NT2/D1 (cell line): ENCODE measurements at places on chromosomes 13 and 19.
A peak's percentile ranks its signal among the peaks of the same experiment; 100 is the strongest.

DNA sequence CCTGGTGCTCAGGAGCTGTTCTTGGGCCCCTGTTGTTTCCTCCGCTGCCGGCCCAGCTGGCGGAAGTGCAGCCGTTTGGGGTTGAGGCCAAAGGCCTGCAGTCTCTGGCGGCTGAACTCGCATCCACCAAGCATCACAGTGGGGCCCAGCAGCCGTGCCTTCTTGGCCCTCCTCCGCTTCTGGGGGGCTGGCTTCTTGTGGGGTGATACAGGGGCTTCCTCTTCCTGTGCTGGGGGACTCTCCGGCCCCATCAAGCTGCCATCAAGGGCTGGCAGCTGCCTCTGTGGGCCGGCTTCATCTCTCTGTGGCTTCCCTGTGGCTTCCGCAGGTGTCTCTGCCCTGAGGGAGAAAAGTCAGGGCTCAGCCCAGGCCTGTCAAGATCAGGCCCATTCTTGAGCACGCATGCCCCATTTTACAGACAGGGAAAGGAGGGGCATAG lies 10.3 kb downstream of the ATG4D start:
- no peak for DNase-seq

DNA sequence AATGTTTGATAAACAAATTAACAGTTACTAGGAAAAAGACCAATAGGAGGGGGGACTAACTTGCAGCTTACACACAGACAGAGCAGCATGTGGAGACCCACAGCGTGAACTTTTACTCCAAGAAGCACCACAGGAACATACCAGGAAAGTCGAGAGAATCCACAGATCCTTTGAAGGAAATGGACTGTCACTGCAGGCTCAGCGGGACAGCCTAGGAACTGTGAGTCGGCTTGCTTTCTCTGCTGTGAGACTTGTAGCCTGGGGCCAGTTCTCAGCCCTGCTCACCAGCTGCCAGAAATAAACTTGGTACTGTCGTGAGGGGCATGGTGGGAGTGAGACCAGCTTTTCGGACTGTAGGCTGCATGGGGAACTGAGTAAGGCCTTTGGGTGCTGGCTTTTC lies 1211.5 kb downstream of the PCDH17 start:
- no peak for DNase-seq

DNA sequence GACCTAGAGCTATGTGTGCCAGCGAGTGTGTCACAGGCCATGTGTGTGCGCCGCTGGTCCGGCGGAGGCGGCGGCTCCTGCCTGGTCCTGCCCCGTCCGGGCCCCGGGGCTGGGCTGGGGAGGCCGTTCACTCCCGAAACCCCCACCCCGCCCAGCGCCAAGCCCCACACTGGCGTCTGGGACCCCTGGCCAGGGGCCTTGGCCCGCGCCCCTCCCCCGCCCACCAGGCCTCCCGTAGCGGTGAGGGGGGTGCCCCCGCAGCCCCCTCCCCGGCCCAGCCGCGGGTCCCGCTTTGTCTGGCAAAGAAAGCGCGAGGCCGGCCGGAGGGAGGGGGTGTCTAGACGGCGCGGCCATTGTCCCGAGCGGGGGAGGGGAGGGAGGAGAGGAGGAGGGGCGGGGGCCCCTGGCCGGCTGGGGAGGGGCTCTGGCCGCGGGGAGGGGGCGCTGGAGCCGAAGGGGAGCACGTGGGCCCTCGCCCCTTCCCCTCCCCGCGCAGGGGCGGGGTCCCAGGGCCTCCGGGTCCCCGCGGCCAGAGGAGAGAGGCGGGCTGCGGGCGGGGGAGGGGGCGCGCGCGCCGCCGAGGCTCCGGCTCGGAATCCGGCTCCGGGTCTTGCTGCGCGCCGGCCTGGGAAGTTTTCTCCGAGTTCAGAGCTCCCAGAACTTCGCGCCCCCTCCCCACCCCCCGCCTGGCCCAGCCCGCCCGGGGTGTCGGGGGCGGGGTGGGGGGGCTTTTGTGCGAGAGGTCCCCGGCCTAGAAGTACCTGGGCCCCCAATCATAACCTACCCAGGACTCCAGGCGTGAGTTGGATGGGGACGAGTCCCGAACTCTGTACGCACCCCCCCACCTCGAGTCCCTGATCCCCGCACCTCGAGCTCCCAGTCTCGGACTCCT lies 888 bp downstream of the NOTCH3 start:
- DNase-seq: peak; percentile 62

GRCh38 chr19:4431296-4431695 lies 26.3 kb downstream of the UBXN6 start:
- DNase-seq: no peak

DNA sequence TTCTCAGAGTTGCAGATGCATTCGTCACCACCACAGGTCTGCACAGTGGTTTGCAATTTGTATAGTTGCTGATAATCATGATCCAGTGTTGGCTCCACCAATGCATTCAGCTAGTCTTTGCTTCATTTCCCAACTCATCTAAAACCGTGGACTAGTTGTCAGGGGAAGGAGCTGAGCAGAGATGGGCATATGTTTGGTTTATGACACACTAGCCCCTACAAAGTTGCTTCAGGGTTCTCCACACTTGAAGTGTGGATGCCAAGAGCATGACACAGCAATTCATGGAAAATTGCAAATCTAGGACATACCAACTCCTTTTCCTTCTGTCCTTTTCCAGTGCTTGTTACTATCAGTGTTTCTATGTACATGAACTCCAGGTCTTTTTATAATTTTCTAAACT lies 168.0 kb downstream of the TNFSF13B start:
- DNase-seq: no peak

- DNase-seq: no peak
These were observed 354.2 kb downstream of the DIAPH3 start for GRCh38 chr13:59809564-59809963.

DNA sequence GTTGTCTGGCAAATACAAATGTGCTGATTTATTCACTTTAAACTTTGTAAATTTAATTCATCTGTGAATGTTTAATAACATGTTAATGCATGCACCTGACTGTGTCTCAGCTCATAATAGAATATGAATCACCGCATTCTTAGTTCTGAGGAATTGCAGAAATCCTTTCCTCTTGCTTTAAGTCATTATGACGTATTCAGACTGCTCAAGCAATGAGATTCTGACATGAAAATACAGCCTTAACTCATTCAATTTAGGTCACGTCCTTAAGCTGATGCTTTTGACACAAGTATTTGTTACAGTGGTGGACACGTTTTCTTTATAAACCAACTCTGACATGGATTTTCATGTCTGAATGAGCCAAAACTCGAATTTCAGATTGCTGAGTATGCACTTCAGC lies 541.0 kb upstream of the KLF12 start:
- no peak for DNase-seq

DNA sequence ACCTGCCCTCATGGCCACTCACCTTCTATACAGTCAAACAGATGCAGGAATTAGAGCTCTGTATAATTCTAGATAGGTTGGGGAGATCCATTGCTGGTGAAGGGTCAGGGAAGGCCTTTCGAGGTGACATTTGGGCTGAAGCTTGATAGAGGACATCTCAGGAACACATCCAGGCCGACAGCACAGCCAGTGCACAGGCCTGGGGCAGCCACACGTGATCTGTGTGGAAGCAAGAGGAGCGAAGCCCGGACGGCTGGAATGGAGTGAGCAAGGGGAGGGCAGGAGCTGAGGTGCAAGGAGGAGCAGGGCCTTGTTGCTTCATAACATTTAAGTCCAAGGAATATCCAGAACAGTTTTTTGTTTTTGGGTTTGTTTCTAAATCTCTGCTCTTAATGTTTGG lies 4.5 kb upstream of the OVOL3 start:
- no peak for DNase-seq

- no peak for DNase-seq
These were observed 28.1 kb downstream of the ZNF787 start for GRCh38 chr19:56092685-56093631.

- peak; percentile 20 for DNase-seq
These were observed at the start of gene LPAR6 for GRCh38 chr13:48412881-48413351. TSS of gene LPAR6 (minus strand) at chr13:48413113. CDS start at chr13:48412423, 690 bp downstream.

DNA sequence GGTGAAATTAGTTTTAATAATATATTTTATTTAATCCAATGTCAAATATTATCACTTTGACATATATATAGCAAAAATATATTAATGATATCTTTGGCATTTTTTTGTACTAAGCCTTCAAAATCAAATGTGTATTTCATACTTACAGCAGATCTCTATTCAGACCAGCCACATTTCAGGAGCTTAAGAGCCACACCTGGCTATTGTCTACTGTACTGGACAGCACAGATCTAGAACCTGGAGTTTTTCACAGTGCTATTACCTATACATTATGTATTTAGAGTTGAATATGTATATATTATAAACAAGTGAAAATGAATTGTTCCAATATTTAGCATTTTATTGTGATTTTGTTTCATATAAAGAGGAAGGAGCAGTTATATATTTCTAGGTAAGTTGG lies 486.3 kb downstream of the DIAPH3 start:
- no peak for DNase-seq

DNA sequence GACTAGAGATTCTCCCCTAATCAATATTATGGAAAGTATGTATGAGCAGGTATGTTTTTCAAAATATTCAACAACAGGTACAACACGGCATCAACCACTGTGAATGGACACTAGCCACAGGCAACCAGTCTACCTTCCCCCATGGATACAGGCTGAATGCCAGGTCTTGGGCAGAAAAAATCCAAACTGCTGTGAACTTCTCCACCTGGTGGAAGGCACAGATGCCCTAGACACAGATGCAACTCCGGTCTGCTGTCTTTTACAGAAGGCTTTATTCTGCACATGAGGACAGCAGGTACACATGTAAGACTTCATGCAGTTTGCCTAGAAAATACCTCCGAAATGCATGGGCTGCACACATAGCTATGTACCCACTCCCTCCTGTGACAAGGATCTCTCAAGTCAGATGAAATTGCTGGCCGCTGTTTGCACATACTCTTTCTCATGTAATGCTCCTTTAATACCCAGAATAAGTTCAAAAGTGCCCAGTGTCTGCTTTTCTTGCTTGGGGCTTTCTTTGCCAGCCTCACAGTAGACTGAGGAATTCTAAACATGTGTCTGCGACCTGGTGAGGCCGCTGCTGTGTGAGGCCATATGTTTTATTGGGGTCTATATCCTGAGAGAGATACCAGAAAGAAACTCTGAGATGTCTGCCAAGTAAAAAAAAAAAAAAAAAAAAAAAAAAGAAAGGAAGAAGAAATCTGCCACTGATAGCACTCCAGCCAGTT lies 325.9 kb downstream of the FOXO1 start:
- no peak for DNase-seq

GRCh38 chr13:23701636-23702035 lies 131.4 kb downstream of the TNFRSF19 start:
- DNase-seq: no peak

DNA sequence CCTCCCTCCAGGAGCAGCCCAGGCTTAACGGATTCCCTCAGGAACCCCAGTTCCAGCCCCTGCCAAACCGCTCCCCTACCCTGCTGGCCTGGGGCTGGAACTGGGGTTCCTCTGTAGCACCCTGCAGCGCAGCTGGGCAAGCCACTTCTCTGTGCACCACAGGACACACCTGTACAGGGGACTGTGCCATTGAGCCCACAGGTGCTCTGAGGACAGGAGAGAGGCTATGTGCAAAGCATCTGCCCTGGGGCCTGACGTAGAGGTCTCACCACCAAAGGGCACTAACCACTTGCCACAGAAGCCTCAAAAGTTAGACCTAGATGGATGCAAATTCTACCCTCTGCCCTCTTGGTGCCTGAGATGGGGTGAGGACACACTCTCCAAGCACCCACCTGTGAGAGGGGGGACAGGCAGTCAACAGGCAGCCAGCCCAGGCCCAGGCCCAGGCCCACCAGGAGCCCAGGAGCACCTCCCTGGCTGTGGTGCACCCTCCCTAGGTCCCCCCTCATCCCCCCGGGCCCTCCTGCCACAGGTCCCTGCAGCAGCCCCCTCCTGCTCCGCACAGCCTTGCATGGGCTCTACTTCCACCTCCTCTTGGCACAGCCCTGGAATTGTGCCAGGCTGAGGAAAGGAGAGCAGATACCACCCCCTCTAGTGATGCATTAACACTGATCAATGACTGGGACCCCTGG lies 27.6 kb upstream of the SLC35E1 start:
- no peak for DNase-seq

DNA sequence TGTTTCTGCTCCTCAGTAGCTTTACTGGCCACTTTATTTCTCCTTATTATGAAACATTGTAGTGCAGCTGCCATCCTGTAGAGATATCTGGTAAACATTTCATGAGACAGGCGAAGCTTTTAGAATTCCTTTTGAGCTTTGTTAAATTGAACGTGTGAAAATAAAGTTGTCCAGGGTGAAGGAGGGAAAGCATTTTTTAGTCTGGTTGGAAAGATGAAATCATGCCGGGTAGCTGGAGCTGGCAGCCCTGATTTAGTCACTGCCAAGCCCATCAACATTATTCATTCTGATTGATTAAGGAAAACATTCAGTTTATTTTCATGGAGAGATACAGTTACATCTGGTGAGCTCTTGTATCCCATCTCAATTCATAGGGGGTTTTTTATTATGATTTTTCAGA lies 326.2 kb upstream of the GPC6 start:
- DNase-seq: no peak

- DNase-seq: no peak
These were observed 668 bp upstream of the ARHGAP45 start for GRCh38 chr19:1066251-1066747.

- no peak for DNase-seq
These were observed 1.5 kb downstream of the SIN3B start for GRCh38 chr19:16830679-16831078.

- no peak for DNase-seq
These were observed 64.9 kb downstream of the TRPM4 start for GRCh38 chr19:49222528-49222927.

GRCh38 chr19:52453324-52454094 lies at the start of gene ZNF578:
TSS of gene ZNF578 (plus strand) at chr19:52453553. CDS start at chr19:52501846, 48,293 bp downstream.
- DNase-seq: peak; percentile 89

DNA sequence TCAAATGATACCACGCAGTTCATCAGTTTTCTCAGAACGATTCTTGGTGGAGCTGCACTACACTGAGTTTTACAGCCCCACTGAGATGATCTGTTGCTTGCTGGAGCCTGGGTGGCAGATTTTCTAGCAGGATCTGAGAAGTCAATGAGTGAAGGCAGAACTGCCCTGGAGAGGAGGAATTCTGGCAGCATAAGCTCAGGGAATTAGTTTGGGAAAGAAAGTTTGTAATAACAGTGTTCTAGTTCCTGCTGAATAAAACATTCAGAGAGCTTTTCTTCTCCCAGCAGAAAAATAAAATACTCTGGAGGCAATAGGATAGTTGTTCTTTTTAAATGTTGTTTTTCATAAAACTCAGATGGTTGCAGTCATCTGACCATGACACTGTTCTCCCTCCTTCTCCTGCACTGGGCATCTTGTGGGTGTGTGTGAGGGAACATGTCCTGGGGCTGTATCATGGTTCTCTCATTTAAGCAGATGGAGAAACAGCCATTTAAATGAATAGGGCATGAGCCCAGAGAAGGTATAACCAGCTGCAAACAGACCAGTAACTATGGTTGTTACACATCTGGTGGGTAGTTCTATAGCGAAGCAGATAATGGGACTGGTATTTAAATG lies 29.6 kb downstream of the OLFM4 start:
- DNase-seq: no peak
